GM04503 (cell line): ENCODE measurements at places on chromosomes 2 and 18.

DNA sequence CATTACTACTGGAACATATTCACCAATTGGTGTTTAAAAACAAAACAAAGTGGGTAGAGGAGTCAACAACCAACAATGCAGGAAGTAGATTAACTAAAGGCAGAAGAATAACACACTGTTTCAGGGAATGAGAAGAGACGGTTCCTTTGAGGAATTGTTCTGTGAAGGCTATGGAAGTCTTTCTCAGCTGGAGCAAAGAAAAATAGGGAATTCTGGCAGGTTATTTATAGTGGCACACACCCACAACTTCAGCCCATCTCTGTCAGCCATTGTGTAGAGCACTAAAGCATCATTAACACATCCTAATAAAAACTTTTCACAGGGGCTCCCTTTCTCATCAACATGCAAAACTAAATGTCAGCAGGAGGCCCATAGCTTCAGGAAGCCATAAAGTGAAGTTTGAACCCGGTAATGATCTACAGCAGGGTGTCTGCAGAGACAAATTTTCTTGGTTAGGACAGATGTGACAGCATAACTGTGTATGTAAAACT, 113.6 kb downstream of the CDH2 start:
- no peak for DNase-seq

GRCh38 chr2:222450021-222450420, 25.7 kb downstream of the SGPP2 start:
- DNase-seq = no peak

GRCh38 chr2:86218124-86218523, 18.9 kb downstream of the MRPL35 start:
- DNase-seq = no peak

GRCh38 chr2:219079417-219079816, 18.7 kb upstream of the IHH start:
- DNase-seq = no peak

GRCh38 chr18:49459404-49460171, 857 bp downstream of the DYM start:
- no peak for DNase-seq

- no peak for DNase-seq
Measured at GRCh38 chr2:218168635-218169462, 2.1 kb upstream of the CXCR1 start.

GRCh38 chr18:60047556-60047955, 147.8 kb downstream of the PMAIP1 start:
- no peak for DNase-seq

GRCh38 chr2:30580391-30580790, 133.3 kb downstream of the LCLAT1 start:
- DNase-seq = no peak

DNA sequence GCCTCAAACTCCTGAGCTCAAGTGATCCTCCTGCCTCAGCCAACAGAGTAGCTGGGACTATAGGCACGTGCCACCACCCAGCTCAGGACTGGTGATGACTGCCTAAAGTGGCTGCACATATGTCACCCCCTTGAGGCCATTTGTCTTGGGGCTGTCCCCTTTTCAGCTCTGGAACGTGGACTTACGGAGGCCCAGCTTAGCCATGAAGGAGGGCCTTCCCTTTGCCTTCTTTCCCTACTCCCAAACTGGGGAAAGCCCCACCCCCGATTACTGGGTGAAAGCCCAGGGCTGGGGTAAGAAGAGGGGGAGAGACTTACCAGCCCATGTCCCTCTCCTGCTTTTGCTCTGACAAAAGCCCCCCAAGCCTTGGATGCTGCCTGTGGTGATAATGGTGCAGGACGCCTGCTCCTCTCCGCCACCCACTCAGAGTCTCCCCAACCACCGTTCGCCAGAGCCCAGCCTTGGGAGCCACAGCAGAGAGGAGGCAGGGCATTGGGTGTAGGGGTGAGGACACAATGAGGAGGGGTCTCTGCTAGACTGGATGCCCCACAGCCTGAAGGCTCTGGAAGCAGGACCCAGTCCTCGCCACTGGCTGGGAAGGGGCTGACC, 2.5 kb upstream of the DUSP2 start:
- no peak for DNase-seq

DNA sequence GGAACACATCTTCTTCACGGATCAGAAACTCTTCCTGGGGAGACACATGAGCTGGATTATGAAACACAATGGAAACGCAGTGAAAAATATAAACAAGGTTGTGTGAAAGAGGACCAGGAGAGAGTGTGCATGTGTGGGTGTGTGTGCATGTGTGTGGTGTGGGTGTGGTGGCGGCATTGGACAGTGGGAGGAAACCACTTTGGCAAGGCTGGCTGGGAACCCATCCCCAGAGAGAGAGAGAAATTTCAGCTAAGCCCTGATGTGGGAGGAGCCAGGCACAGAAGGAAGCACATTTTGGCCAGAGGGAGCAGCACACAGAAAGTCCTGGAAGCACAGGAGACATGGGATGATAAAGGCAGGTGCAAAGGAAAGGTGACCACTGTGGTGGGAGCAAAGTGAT, 147.6 kb upstream of the COPS8 start:
- no peak for DNase-seq

GRCh38 chr18:809985-810642, 1.9 kb downstream of the YES1 start:
- DNase-seq = no peak

DNA sequence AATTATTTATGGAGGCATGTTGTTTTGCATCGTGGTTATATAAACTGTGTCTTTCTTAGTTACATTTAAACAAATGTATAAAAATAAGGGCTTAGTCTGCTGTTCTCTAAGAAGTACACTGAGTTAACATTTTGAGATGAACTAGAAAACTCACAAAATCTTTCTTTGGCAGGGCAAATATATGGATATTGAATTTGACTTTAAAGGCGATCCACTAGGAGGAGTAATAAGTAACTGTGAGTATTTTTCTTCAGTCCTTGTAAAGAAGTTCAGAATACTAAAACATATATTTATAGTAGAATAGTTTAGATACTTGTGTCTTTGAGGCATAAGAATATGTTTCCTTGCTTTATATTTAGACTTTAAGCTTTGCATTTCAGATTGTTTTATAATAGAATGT, 104.8 kb downstream of the MYO1B start:
- DNase-seq = no peak
